Breast epithelium (tissue), 4 donors: ENCODE measurements at places on chromosomes 12 and 14. TPM values are rescaled to one million over a fixed set of nuclear protein-coding genes. Genes with fewer than 3 reads are reported as not detected.
A peak's percentile ranks its signal among the peaks of the same experiment; 100 is the strongest.

- no peak for DNase-seq
Observed at GRCh38 chr12:24134092-24134491, 184.6 kb upstream of the SOX5 start.

DNA sequence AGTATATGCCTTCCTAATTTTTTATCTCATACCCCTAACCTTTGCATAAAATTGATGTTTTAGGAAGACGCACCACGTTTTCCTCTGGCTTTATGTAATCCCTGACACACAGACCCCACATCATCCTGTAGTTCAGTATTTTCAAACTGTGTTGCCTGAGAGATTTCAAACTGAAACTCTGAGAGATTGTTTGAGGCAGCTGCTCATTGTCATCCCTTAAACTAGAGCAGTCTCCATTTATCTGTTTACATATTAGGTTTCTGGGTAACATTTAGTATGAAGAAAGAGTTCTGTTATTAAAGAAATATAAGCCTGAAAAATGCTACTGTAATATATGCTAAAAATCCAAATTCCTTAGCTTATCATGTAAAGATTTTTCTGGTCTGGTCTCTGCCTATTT lies 24.3 kb downstream of the MNAT1 start:
- DNase-seq, result no peak

Gene GALNT9
- total RNA-seq, result 2.9 TPM

DNA sequence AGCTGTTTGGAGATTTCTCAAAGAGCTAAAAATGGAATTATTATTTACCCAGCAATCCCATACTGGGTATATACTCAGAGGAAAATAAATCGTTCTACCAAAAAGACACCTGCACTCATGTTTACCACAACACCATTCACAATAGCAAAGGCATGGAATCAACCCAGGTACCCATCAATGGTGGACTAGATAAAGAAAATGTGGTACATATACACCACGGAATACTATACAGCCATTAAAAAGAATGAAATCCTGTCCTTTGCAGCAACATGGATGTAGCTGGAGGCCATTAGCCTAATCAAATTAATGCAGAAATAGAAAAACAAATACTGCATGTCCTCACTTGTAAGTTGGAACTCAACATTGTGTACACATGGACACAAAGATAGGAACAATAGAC lies 37.9 kb downstream of the WBP11 start:
- DNase-seq, result no peak

DNA sequence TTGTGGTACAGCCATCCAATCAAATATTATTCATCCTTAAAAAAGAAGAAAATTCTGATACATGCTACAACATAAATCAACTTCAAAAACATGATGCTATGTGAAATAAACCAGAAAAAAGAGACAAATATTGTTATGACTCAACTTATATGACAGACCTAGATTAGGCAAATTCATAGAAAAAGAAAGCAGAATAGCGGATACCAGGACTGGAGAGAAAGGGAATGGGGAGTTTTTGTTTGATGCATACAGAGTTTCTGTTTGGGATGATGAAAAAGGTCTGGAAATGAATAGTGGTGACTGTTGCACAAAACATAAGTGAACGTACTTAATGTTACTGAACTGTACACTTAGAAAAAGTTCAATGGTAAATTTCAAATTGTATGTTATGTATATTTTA lies 82.3 kb downstream of the SPPL3 start:
- DNase-seq, result no peak

DNA sequence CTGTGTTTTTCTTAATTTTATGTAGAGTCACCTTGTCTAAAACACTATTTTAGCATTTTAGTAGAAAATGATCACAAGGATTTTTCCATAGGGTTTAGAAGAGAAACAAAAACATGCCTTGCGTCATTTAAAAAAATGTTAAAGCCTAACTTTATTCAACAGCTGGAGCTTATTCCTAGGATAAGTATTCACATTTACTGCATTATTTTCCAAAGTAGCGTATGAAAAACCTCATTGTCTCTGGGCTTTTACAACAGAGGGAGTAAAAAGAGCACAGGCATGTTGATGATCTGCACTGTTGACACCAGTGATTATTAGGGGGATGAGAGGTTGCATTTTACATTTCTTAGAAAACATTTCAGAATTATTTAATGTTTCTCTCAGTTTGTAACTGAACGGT lies 66.1 kb downstream of the FRMD6 start:
- no peak for DNase-seq

Gene DLK1
- total RNA-seq, result 5.2 TPM

Gene PMCH
- total RNA-seq, result not detected

DNA sequence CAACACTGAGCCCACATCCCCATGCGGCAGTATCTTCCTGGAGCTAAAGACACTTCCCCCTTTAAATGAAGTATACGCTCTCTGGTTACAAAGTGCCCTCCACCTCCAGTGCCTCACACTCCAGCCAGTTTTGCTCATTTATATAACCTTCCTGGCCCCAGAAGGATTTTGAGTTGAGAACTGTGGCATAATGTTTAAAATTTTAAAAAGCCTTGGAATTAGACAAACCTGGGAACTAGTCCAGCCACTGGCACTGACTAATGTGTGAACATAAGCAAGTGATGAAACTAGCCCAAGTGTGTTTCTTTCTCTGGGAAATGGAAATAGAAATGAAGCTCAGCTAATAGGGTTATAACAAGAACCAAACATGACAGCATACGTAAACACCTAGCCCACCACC lies 723.7 kb upstream of the USP15 start:
- no peak for DNase-seq

GRCh38 chr12:57764662-57765002 lies 2.2 kb downstream of the CYP27B1 start:
- no peak for DNase-seq

DNA sequence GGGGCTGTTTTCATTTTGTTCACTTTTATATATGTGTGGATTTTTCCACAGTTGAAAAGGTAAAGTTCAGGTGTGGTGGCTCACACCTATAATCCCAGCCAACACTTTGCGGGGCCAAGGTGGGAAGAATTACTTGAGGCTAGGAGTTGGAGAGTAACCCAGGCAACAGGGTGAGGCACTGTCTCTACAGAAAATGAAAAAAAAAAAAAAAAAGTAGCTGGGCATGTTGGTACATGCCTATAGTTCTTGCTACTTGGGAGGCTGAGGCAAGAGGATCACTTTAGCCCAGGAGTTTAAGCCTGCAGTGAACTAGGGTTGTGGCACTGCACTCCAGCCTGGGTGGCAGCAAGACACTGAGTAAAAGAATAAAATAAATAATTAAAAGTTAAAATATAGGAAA lies 326.5 kb downstream of the NAV3 start:
- DNase-seq, result no peak

GRCh38 chr12:52838609-52839435 lies 4.7 kb upstream of the KRT79 start:
- DNase-seq, result no peak

DNA sequence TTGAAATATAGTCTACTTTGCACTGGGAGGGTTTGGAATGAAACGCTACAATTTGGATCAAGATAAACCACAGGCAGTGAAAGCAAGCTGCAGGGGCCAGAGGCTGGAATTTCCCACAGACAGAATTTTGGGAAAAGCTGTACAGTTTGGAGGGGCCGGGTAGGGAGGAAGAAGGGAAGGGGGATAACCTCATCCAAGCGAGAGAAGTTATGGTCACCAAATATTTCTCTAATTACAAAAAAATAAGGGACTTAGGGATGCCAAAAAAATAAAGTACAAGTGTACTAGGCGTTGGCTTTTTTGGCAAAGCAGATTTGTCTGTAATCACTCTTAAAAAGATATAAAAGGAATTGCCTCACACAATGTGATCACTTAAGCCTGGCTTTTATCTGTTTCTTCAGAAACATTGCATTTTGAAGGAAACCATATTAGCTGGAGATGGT lies 31.2 kb upstream of the ADGRD1 start:
- no peak for DNase-seq

DNA sequence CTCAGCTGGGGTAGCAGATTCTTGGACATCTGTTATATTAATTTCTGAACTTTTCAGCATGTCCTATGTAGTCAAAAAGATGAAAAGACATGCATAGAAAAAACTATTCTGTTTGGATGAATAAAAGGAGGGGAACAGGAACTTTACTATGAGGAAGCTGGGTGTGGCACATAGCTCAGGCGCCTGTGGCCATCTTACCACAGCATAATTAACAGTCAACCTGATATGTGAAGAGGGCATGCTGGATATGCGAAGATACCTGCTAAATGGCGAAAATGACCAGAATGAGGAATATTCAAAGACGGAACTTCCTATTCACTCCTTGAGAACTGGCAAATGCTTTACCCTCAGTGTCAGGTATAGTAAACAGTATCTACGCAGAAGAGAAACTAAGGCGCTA lies 18.4 kb downstream of the SETD3 start:
- no peak for DNase-seq

GRCh38 chr12:93753838-93754429 lies 76.8 kb downstream of the CRADD start:
- DNase-seq, result no peak

GRCh38 chr14:71621276-71621675 lies 311.0 kb upstream of the RGS6 start:
- DNase-seq, result peak; percentile 63

Gene RDH16
- total RNA-seq, result 0.48 TPM

Gene LGALS3
- 580 TPM for total RNA-seq

Gene DIO3
- 1.6 TPM for total RNA-seq

DNA sequence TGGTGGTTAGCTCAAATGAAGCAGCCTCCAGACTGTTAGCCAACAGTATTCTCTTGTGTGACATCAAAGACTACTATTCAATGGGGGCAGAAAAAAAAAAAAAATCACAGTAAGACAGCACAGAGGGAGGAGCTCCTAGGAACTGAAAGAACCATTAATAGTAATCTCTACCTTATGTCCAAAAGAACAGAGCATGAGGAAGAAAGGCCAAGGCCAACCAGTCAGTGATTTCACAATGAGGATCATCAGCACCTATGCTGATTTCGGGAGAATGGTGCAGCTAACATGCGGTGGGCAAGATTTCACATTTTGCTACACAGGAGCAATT lies 66.3 kb upstream of the SOX5 start:
- no peak for DNase-seq

DNA sequence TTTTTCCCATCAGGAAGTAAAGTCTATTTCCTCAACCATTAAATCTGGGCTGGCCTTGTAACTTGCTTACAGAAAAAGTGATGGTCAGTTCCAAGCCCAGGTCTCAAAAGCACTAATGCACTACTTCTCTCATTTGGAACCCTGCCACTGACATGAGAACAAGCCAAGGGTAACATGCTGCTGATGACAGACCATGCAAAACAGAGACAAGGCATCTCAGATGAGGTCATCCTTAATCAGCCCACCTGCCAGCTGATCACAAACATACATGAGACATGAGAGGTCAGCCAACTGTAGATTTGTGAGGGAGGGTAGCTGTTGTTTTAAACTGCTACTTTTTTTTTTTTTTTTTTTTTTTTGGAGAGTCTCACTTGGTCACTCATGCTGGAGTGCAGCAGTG lies 16.2 kb downstream of the TWF1 start:
- DNase-seq, result no peak

- peak; percentile 80 for DNase-seq
Observed at GRCh38 chr12:1616233-1617066, 12.6 kb upstream of the WNT5B start.

DNA sequence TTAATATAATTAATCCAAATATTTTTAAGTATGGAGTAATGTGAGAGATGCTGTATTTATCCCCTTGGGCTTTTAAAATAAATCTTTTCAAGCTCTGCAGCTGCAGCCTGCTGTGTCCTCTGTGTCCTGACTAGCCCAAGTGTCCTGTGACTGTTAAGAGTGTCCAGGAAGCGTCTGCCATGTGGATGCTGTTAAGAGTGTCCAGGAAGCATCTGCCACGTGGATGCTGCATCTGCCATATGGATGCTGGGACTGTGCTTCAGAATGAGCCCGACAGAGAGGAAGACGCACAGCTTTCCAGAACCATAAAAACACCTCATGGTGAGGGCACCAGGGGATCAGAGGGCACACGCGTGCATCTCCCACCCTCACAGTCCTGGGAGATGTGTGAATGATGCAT lies 307.2 kb downstream of the ADGRD1 start:
- no peak for DNase-seq

DNA sequence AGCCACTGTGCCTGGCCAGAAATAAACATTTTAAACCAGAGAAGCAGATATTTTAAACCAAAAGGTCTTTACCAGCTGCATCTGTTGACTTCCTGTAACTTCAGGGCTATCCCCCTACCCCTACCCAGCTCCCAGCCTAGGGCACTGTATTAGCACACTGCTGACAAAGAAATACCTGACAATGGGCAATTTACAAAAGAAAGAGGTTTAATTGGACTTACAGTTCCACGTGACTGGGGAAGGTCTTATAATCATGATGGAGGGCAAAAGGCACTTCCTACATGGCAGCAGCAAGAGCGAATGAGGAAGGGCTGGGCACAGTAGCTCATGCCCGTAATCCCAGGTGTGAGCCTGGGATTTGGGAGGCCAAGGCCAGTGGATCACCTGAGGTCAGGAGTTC lies 26.0 kb downstream of the GEMIN2 start:
- DNase-seq, result no peak

GRCh38 chr14:90626550-90626949 lies 189.7 kb downstream of the TTC7B start:
- no peak for DNase-seq

Gene KLRD1
- 2.5 TPM for total RNA-seq

DNA sequence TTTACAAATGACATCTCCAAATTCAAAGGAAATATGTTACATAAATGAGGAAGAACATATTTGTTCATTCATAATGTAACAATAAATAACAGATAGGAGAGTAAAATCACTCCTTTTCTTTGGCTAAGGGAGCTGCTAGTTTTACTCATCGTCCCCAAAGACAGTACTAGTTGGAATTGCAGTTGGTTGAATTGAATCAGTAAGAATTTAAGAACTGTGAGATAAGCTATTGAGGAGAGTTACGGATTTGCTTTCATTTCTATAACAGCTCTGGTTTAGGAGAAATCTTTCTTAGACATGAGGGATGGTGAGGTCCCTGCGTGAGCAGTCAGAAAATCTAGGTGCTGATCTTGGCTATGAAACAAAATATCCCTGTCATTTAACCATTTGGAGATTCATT lies 402.8 kb downstream of the AEBP2 start:
- no peak for DNase-seq

DNA sequence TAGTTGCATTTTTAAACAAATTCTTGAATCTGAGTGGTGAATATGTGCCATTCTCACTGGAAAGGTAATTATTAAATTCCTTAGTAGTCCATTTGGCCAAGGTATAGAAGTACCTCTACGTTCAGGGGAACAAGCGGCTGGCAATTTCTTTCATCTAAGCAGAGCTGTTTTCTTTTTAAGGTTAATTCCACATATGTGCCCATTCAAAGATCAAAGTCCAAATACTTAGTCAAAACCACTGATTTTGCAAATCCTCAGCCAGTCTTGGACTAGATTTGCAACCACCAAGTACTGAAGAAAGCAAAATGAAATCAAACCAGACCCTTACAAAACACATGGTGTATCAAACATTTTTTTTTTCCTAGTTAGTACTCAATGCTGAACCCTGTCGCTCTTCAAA lies 68.7 kb upstream of the JDP2 start:
- no peak for DNase-seq
